ENCODE measurements at places on chromosomes 1 and 21.

- no peak for DNase-seq
These were observed 23.0 kb downstream of the IRF2BP2 start for GRCh38 chr1:234586892-234587485.

DNA sequence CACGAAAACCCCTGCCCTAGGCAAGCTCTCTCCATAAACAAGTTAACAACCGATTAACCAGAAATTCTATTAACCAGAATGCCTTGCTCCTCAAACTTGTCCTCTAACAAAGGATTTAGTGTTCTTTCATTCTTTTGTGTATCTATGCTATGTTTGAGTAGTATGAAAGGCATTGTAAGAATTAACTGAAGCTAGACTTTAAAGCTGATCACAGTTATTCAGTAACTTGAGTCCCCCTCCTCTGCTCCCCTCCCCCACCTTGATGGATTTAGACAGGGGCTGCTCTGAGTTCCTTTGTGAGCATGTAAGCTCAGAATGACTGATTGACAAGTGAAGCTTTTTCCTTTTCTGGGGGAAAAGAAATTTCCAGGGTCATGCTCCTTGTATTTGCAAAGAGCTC is 257.6 kb downstream of the TTLL7 start:
- DNase-seq: no peak

DNA sequence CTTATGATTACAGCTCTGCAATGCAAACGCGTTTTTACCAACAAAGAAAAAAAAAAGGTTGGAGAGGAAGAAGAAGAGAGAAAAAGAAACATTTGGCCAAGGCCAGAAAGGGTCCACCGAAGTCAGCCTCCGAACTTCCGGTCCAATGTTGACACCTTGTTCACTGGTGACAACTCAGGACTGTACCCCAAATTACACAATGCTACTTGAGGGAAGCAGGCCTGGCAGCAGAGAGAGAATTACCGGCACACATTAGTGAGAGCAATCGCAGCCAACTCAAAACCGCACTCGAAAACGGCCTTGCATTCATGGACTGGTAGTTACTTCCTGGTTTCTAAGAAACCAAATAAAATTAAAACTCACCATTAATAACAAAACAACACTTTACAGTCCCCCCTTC is 652.5 kb downstream of the KIF26B start:
- DNase-seq: no peak

- DNase-seq: no peak
These were observed 11.9 kb downstream of the COL6A1 start for GRCh38 chr21:45993210-45994085.

GRCh38 chr1:165169028-165169427 is 187.5 kb downstream of the LMX1A start:
- no peak for DNase-seq

- no peak for DNase-seq
These were observed 73.7 kb downstream of the TOR3A start for GRCh38 chr1:179155615-179156014.

GRCh38 chr1:66283622-66284041 is 250.3 kb upstream of the SGIP1 start:
- peak; percentile 75 for DNase-seq

DNA sequence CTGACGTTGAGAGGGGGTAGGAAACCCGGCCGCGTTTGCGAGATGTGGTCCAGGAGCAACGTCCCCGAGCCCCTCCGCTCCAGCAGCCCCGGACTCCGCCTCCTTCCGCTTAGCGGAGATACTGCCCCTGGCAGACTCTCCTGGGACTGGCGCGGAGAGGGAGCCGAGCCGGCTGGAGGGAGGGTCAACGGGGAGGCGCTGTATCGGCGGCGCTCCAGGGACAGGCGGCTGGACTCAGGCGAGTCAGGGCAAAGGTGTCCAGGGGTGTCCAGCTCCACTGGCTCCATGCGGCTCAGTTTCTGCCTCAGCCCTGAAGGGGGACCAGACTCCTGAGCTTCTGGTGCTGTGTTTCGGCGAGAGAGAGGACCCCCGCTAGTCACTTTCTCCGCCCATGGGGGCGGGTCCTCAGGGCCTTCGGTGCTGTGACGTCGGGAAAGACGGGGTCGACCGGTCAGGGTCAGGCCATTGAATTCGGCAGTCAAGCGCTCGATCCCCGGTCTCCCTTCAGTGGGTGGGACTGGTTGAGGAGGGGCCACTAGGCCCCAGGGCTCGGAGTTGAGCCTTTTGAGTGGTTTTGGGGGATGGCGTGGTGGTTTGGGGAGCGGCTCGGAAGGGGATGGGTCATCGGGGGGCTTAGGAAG is 2.8 kb upstream of the LIX1L start:
- peak; percentile 78 for DNase-seq

DNA sequence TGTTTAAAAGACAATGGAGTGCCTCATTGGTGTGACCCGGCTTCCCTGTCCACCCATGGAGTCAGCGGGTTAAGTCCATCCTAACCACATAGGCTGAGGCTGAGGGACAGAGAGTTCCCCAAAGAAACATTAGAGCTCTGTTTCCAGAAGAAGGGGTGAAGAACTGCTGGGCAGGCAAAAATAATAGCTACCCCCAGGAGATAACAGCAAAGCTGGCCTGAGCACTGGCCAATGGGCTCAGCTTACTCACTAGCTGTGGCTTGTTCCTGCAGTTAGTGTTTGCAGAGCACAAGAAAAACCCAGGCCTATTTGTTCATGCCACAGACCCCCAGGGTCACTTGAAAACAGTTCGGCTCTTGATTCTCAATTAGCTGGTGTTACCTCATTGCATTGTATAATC is 311.2 kb downstream of the NFIA start:
- DNase-seq: no peak

GRCh38 chr1:215022741-215023141 is 59.8 kb upstream of the KCNK2 start:
- DNase-seq: no peak

GRCh38 chr21:45835301-45836267 is 146.0 kb upstream of the COL6A1 start:
- no peak for DNase-seq

DNA sequence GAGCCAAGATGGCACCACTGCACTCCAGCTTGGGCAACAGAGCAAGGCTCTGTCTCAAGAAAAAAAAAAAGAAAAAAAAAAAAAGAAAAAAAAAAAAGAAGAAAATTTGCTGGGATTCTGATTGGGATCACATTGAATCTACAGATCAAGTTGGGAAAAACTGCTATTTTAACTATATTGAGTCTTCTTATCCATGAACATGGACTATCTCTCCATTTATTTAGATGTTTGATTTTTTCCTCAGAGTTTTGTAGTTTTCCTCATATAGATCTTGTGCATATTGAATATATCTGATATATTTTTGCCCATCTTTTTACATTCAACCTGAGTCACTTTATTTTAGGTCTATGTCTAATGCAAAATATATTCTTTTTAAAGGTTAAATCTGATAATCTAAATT is 58.3 kb upstream of the B3GALNT2 start:
- DNase-seq: no peak

GRCh38 chr1:55623311-55623710 is 408.1 kb upstream of the USP24 start:
- no peak for DNase-seq

- peak; percentile 10 for DNase-seq
These were observed 30.9 kb downstream of the WNT3A start for GRCh38 chr1:228037401-228038386.

GRCh38 chr1:225870911-225871310 is 11.3 kb downstream of the TMEM63A start:
- DNase-seq: no peak

DNA sequence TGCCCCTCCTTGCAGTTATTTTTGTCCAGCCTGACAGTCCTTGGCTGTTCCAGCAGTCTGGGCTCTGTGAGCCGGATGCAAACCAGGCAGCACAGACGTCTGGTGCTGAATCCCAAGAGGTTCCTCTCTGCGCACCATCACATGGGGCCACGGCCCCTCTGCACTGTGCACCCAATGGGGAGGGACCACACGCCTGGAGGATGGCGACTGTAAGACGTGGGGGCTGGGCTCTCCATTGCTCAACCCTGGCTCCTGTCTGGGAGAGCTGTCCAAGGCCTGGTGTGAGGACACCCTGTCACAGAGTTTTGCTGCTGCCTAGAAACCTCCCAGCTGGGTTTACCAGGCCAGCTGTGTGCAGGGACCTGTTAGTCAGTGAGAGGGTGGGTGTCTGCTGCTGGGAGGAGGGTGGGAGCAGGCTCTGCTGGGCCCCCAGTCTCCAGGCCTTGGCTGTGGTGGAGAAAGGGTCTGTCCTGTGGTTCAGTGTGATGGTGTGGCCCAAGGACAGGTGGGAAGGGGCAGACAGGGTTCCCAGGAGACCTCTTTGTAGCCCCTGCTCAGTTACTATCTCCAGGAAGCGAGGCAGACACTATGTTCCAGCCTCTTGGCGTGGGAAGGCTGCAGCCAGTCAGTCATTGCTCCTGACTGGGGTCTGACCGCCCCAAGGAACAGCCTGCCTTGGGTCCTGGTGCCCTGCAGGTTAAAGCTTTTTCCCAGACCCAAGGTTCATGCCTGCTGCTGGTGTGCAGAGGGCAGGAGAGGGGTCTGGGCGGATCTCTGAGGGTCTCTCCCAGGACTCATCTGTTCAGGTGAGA is 13.8 kb downstream of the HEYL start:
- DNase-seq: no peak

GRCh38 chr21:37582590-37582989 is 216.0 kb downstream of the DYRK1A start:
- DNase-seq: peak; percentile 69

Data from ELR (cell line).